Sigmoid colon (tissue), 7 donors: ENCODE measurements at places on chromosomes 3 and 15. TPM values are rescaled to one million over a fixed set of nuclear protein-coding genes. Genes with fewer than 3 reads are reported as not detected.
A peak's percentile ranks its signal among the peaks of the same experiment; 100 is the strongest.

The SI gene
- not detected for total RNA-seq

The FAM81A gene
- 2.1 TPM for total RNA-seq

The ST3GAL6 gene
- total RNA-seq, result 11.8 TPM

The ACAA1 gene
- 44.8 TPM for total RNA-seq

The DNAJA4 gene
- total RNA-seq, result 7.4 TPM

The HSPBAP1 gene
- 13.8 TPM for total RNA-seq

The PRR23E gene
- total RNA-seq, result not detected

The SPRED1 gene
- 13.3 TPM for total RNA-seq

The GUCA1C gene
- not detected for total RNA-seq

DNA sequence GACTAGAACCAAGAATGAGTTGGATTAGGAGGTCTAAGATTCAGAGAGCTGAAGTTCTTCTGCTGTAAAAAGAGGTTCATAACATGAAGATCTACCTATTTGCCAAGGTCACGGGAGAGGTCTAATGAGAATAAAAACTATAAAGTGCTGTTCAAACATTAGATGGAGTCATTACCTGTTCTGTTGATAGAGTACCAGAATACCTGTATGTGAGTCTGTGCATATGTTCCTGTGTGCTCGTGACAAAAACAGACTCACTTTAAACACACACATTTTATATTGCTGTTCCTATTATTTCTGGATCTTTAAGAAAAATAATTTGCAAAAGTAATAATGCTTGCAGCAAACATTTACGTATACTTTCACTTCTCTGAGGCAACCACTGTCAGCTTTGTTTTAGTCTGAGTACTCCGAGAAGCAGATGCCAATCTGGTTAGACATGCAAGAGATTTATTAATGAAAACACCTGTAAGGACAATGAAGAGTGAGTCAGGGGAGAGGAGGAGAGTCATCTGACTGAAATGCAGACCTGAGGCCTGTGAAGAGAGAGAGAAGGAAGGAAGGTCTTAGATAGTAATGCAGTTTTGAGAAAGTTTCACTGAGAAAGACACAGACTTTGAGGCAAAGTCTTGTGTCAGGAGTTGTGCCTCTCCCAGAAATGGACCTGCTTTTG lies 221.2 kb downstream of the SQOR start:
- no peak overlapping the region for H3K4me3 ChIP-seq
- no peak for DNase-seq

GRCh38 chr3:155602307-155602706 lies 142.6 kb downstream of the PLCH1 start:
- no peaks in the 10 kb centered on the region for H3K4me1 ChIP-seq
- no peak overlapping the region for H3K4me3 ChIP-seq
- no peaks in the 10 kb centered on the region for H3K27me3 ChIP-seq

DNA sequence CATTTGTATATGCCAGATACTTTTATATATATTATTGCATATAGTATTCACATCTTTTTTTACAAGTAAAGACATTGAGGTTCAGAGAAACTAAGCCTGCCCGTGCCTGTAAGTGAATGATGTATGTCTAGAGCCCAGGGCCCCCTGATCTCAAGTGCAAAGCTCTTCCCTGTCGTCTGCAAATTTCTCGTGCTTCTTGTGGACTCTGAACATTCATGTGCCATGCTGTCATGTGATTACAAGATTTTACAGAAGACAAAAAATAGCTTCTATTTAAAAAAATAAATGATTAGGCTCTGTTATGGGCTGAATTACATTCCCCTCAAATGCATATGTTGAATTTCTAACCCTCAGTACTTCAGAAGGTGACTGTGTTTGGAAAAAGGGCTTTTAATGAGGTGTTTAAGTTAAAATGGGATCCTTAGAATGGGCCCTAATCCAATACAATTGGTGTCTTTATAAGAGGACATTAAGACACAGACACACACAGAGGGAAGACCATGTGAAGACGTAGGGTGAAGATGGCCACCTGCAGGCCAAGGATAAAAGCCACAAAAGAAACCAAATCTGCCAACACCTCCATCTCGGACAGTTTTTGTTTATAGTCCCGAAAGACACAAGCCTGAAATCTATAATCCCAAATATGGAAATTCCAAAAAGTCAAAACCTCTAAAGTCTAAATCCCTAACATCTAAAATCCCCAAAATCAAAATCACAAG lies 3.9 kb upstream of the MASP1 start:
- no peaks in the 10 kb centered on the region for H3K36me3 ChIP-seq
- H3K4me1 ChIP-seq, result peaks cover 28% of the 10 kb centered on the region
- H3K27ac ChIP-seq, result no peak overlapping the region
- no peak overlapping the region for H3K4me3 ChIP-seq
- no peaks in the 10 kb centered on the region for H3K27me3 ChIP-seq
- no peak for DNase-seq

DNA sequence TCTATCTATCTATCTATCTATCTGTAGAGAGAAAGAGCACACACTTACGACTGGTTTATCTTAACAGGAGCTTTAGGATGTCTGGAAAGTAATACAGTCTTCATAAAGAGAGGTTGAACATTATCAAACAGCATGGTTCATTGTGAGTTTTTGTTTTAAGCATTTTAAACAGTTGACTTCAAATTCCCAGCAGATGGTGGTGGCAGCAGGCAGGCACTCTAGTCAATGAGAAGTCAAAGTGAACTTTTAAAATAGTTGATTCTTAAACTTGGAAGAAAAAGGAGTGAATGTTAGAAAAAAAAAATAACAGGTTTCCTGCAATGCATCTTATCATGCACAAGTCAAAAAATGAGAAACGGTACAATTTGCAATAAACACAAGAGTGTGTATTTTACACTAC lies 432.7 kb downstream of the IL5RA start:
- no peak overlapping the region for H3K4me3 ChIP-seq
- DNase-seq, result no peak
- H3K36me3 ChIP-seq, result no peaks in the 10 kb centered on the region
- no peaks in the 10 kb centered on the region for H3K27me3 ChIP-seq
- no peak overlapping the region for H3K27ac ChIP-seq

- H3K27me3 ChIP-seq, result no peaks in the 10 kb centered on the region
- DNase-seq, result no peak
- H3K36me3 ChIP-seq, result no peaks in the 10 kb centered on the region
- peak overlapping the region; percentile 95 for H3K27ac ChIP-seq
- H3K4me1 ChIP-seq, result peaks cover 59% of the 10 kb centered on the region
Measured at GRCh38 chr15:78875107-78875914, 2.6 kb downstream of the MORF4L1 start.

DNA sequence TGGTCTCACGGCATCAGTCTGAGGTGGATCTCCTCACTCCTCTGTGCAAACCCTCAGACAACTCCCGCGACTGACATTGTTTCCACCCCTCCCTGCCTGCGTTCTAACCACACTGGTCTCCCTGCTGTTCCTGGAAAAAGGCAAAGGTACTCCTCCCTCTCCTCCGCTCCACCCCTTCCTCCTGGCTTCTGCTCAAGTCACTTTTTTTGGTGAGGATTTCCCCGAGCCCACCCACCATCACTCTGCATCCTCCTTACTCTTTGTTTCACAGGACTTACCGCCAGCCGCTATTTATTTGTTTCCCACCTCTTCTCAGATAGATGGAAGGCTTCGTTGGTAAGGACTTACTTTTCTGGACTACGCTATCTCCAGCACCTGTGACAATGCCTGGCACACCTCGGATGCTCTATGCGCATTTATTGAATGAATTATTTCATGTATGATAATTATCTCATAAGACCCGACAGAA lies 25.6 kb downstream of the PRR23E start:
- H3K4me1 ChIP-seq, result peaks cover 7% of the 10 kb centered on the region
- H3K27me3 ChIP-seq, result no peaks in the 10 kb centered on the region
- DNase-seq, result no peak
- no peaks in the 10 kb centered on the region for H3K36me3 ChIP-seq
- no peak overlapping the region for H3K27ac ChIP-seq

DNA sequence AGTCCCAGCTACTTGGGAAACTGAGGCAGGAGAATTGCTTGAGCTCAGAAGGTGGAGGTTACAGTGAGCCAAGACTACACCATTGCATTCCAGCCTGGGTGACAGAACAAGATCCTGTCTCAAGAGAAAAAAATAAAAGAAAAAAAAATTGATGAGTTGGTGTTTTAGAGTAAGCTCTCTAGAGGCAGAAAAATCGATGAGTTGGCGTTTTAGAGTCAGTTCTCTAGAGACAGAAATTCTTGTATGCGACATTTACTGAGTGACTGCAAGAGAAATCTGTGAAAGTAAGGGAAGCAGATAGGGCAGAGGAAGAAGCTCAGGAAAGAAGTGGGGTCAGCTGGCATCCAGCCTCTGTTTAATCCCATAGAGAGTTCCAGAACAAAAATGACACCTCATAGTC lies 298.7 kb upstream of the ARRDC4 start:
- H3K27ac ChIP-seq, result no peak overlapping the region
- no peaks in the 10 kb centered on the region for H3K4me1 ChIP-seq
- DNase-seq, result no peak
- H3K4me3 ChIP-seq, result no peak overlapping the region
- no peaks in the 10 kb centered on the region for H3K36me3 ChIP-seq

DNA sequence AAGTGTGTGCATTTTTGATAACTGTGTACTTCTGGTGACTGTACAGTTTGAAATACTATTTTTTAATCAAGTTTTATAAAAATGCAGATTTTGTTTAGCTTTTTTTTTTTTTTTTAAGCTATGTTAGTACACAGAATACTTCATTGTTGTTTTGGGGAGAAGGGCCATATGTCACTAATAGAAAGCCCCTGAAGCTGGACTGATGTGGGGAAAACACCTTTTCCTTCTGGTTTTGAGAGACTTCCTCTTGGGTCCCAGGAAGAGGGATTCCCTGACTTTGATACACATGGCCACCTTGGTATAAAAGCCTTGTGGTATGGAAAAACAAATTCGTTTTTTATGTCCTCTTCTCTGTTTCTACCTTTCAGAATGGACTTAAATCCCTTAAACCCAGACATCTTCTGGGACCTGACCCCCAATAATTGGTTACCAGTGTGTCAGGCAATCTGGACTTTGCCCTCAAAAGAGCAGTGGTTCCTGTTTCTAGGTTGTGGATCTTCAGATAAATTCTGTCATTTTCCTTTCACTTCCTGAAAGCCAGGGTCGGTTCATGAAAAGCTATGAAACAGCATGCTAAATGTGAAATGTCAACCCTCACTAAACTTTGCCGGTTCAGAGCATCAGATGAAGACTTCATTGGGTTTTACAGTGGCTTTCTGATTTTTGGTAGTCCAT lies 31.1 kb upstream of the BLOC1S6 start:
- H3K36me3 ChIP-seq, result no peaks in the 10 kb centered on the region
- no peaks in the 10 kb centered on the region for H3K4me1 ChIP-seq
- no peak for DNase-seq
- H3K27me3 ChIP-seq, result no peaks in the 10 kb centered on the region
- H3K4me3 ChIP-seq, result no peak overlapping the region
- no peak overlapping the region for H3K27ac ChIP-seq

GRCh38 chr3:106191211-106191610 lies 322.4 kb upstream of the CBLB start:
- H3K27ac ChIP-seq, result no peak overlapping the region
- H3K27me3 ChIP-seq, result no peaks in the 10 kb centered on the region
- no peaks in the 10 kb centered on the region for H3K4me1 ChIP-seq
- no peaks in the 10 kb centered on the region for H3K36me3 ChIP-seq

- no peak for DNase-seq
- peaks cover 6% of the 10 kb centered on the region for H3K4me1 ChIP-seq
- no peak overlapping the region for H3K27ac ChIP-seq
- H3K36me3 ChIP-seq, result no peaks in the 10 kb centered on the region
- no peak overlapping the region for H3K4me3 ChIP-seq
- no peaks in the 10 kb centered on the region for H3K27me3 ChIP-seq
Measured at GRCh38 chr3:53677413-53677812, 168.8 kb downstream of the CHDH start.

- no peak for DNase-seq
- H3K4me1 ChIP-seq, result peaks cover 9% of the 10 kb centered on the region
- no peak overlapping the region for H3K4me3 ChIP-seq
- no peaks in the 10 kb centered on the region for H3K36me3 ChIP-seq
- H3K27ac ChIP-seq, result no peak overlapping the region
Measured at GRCh38 chr15:80418892-80419537, 14.8 kb downstream of the ARNT2 start.

DNA sequence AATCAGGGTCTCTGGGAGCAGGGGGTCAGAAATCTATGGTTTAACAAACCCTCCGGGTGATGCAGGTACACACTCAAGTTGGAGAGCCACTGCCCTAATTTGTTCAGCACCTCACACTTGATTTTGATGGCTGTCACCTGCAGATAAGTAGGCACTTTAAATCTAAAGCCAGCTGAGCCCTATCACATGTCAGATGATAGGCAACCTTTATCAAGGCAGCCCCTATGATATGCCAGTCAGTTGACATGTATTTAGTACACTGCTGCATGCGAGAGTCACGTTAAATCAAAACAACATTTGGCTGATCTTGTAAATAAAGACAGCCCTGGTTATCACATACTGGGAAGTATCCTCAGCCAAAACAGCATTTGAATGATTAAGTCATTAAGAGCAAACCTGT lies 104.4 kb upstream of the MCTP2 start:
- H3K4me1 ChIP-seq, result no peaks in the 10 kb centered on the region
- DNase-seq, result no peak
- no peaks in the 10 kb centered on the region for H3K36me3 ChIP-seq
- no peak overlapping the region for H3K4me3 ChIP-seq
- H3K27ac ChIP-seq, result no peak overlapping the region

DNA sequence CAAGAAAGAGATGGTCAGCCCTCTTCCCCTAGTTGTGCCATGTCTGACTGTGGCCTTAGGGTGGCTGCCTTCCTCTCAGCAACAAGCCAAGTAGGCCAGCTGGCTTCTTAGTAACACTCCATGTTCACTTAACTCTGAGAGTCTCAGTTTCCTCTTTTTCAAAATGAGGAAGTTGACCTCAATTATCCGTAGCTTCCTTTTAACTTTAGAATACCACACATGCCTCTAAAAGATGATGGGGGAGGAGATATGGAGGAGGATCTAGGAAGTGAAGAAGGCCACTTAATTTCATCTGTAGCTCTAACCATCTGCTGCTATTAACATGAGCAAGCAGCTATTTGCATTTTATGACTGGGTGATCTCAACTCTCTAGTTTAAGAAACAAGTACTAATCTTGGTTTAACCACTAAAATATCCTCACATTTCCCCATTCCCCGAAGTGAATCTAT lies 32.9 kb downstream of the CD200R1L start:
- H3K27me3 ChIP-seq, result no peaks in the 10 kb centered on the region
- peak overlapping the region; percentile 70 for H3K27ac ChIP-seq
- no peaks in the 10 kb centered on the region for H3K4me1 ChIP-seq
- DNase-seq, result no peak
- H3K4me3 ChIP-seq, result no peak overlapping the region

- H3K27me3 ChIP-seq, result no peaks in the 10 kb centered on the region
- no peak overlapping the region for H3K27ac ChIP-seq
- H3K36me3 ChIP-seq, result no peaks in the 10 kb centered on the region
Measured at GRCh38 chr3:194675680-194676079, 3.7 kb upstream of the LSG1 start.

DNA sequence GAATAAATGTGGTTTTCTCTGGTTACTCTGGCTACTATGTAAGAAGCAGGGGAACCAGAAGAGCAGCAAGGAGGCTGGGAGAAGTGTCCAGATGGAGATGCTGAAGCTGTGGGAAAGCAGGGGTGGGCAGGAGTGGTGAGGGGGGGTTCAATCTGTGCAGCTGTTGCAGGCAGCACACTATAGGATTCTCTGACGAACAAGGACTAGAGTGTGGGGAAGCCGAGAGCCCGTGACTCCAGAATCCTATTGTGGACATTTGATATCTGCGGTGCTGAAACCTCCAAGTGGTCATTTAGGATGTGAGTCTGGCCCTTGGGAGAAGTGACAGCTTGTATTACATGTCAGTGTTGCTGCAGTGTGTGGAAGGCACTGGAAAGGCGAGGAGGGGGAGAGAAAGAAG lies 60.5 kb downstream of the GABRB3 start:
- no peaks in the 10 kb centered on the region for H3K4me1 ChIP-seq
- H3K27me3 ChIP-seq, result no peaks in the 10 kb centered on the region
- no peaks in the 10 kb centered on the region for H3K36me3 ChIP-seq
- no peak overlapping the region for H3K27ac ChIP-seq
- H3K4me3 ChIP-seq, result no peak overlapping the region
